ENCODE measurements at places on chromosomes 7 and 10.

GRCh38 chr7:36367561-36368077 lies 22.0 kb upstream of the ANLN start:
- no peak for DNase-seq

GRCh38 chr10:65845916-65846315 lies 1079.9 kb upstream of the LRRTM3 start:
- DNase-seq: no peak

GRCh38 chr10:95500649-95501048 lies 60.5 kb downstream of the SORBS1 start:
- DNase-seq: no peak

GRCh38 chr10:100823194-100823593 lies 77.8 kb downstream of the PAX2 start:
- no peak for DNase-seq

- no peak for DNase-seq
Observed at GRCh38 chr10:71887743-71888142, 36.7 kb upstream of the PSAP start.

- DNase-seq: no peak
Observed at GRCh38 chr10:90856964-90857634, 740 bp downstream of the HTR7 start.

- DNase-seq: no peak
Observed at GRCh38 chr10:101492205-101492604, 95.9 kb downstream of the POLL start.

DNA sequence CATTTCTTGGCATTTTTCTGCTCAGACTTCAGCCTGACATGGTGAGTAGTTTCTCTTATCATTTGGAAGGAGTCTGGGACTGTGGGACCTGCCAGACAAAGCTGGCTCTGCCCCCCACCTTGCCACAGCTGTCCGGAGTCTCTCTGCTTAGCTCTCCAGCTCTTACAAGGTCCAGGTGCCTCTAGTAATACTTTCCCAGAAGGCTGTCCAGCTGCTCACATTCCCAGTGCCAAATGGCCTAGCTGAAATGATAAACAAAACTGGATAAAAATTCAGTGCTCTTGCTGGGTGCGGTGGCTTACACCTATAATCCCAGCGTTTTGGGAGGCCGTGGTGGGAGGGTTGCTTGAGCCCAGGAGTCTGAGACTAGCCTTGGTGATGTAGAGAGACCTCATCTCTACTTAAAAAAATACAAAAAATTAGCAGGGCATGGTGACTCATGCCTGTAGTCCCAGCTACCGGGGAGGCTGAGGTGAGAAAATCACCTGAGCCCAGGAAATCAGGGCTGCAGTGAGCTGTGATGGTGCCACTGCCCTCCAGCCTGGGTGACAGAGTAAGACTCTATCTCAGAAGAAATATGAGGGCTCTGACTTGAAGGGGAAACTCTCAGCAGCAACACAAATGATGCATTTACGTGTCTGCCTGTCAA lies 86.8 kb downstream of the C10orf90 start:
- DNase-seq: no peak

DNA sequence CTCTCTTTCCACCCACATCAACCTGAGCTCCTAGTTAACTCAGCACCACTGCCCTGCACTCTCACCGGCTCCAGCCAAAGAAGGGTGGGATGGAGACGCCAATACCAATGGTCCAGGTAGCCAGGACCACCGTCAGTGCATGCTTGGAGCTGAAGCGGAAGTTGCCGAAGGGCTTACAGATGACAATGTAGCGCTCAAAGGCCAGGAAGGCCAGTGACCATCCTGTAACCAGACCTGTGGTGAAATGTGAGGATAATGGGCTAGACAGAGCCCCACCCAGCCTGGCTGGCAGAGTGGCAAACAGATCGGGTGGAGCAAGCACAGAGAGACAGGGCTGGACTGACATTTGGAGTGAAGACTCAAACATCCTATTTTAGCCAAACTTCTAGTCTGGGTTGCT lies 673 bp downstream of the OPN1SW start:
- DNase-seq: no peak

DNA sequence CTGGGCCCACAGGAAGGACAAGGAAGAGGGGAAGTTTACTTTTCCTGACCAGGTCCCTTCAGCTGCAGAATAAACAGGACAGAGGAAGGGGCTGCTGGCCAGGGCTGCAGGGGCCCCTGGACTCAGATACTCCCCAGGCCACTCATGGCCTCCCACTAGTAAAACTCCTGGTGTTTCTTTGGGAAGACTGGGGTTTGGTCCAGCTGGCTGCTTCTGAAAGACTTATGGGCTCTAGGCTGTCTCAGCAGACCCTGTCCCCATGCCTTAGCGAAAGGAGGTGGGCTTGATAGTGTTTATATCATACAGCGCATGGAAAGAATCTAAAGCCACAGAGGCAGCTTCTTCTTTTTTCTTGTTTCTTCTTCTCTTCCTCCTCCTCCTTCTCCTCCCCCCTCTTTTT lies 56.4 kb downstream of the PALD1 start:
- no peak for DNase-seq

- DNase-seq: no peak
Observed at GRCh38 chr7:104772405-104773345, 241.3 kb upstream of the KMT2E start.

DNA sequence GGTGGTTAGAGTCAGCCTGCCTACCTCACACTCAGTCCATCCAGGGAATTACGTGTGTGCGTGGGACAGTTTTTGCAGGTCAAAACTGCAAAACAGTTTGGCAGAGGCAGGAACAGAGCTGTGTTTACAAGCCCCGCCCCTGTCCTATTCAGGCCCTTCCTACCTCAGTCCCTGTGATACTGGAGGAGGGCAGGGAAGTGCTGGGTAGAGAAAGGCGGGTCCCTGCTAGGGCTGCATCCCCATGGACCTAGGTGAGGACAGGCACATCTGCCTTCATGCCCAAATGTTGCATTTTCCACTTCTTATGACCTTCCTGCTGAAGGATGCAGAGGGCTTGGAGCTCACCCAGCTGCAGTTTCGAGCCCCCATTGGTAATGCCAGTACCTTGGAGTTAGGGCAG lies 25.1 kb downstream of the SBDS start:
- DNase-seq: no peak

DNA sequence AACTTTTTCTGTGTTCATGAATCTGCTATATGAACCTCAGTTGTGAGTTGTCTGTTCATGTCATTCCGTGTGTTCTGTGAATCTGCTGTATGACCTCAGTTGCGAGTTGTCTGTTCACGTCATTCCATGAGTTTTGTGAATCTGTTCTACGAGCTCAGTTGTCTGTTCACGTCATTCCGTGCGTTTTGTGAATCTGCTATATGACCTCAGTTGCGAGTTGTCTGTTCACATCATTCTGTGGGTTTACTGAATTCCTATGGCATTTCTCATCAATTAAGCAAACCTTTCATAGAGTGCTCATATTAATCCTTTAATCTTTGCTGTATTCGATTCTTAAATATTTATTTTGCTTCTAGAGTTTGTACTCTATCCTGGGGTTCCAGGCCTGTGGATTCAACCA lies 150.6 kb downstream of the DIP2C start:
- no peak for DNase-seq

GRCh38 chr7:138352570-138353461 lies 107.2 kb upstream of the TRIM24 start:
- no peak for DNase-seq

DNA sequence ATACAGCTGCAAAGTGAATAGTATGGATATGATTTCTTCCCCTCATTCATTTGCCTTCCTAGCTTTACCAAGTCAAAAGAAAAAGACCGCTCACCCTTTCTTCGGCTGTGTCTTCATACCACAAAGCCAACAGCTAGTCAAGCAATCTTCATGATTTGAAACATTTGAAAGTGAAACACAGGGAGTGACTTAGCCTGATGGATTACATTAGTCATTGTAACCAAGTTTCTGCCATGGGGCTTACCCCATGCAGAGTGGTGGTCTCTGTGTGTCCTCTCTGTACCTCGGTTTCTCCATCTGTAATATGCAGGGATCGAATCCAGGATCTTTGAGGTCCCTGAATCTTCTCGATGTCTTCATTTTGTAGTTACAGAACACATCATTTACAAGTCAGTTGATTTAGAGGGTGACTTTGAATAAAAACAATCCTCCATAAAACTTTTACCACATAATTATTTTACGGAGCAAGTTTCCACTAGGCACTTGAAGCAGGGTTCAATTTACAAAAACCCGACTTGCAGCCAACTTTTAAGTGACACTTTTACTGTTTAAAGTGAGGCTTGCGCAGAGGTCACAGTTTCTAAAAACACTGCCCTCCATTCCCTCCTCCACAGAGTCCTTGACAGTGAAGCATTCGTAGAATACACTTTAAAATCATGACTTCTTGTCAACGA lies 2.2 kb upstream of the LGI1 start:
- DNase-seq: no peak

DNA sequence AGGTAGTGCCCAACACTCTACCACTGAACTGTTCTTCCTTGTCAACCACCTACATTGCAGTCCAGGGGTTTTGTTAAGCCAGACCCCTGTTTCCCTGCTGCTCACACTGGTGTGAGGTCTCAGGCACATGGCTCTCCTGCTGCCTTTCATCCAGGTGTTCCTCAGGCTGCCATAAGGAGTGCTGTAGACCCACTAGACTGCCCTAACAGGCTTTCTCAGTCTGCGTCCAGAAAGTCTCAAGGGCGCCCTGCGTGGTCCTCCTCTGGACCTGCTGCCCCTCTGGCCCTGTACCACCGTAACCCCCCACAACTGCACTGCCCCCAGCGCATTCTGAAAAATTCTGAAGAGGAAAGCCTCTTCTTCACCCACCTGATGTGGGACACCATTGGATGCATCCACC lies 225.7 kb upstream of the ANKRD30A start:
- DNase-seq: no peak

DNA sequence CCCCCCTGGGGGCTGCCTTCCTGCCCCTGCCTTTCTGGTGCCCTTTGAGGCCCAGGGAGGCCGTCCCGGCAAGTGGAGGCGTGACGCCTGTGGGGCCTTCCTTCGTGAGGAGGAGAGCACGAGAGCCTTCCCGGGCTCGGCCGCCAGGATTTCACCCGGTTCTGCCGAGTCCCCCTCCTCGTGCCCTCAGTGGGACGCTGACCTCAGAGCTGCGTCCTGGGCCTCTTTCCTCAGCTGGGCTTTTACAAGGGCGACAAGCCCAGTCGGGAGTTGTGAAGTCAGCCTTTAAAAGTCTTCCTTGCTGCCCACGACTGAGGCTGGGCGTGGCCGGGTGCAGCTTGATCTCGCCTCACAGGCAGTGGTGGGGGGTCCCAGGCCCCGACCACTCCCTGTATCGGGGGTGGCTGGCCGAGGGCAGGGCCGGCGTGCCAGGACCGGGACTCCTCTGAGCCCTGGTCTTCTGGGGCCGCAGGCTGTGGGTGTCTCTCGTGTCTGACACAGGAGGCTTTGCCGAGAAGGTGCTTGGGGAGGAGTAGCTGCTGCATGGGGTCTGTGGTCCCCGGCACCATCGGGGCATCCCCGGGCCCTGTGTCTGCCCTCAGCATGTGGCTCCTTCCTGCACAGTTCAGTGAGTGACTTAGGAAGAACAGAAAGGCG lies 41.8 kb downstream of the FAM20C start:
- DNase-seq: no peak

GRCh38 chr10:61987537-61987936 lies 86.0 kb downstream of the ARID5B start:
- no peak for DNase-seq

DNA sequence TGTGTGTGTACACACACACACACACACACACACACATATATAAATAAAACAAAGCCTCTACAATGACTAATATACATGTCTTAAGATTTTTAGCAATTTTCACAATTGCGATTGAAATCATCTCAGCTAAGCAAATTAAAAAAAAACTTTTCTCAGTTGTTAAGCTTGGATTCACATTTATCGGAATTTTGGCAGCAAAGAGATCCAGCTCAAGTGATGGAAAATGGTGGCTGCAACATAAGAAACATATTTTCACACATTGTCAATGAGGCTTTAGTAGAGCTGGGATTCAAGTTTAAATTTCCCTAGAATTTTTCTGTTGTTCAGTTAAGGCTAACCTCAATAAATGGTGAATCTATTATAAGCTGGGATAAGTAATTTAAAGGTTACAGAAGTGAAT lies 768.6 kb upstream of the SORCS1 start:
- DNase-seq: no peak

GRCh38 chr10:88538048-88538447 lies 45.1 kb downstream of the RNLS start:
- no peak for DNase-seq

- no peak for DNase-seq
Observed at GRCh38 chr7:39017369-39017915, 39.7 kb downstream of the POU6F2 start.

- DNase-seq: no peak
Observed at GRCh38 chr7:29142021-29142727, 4.2 kb downstream of the CPVL start.

- no peak for DNase-seq
Observed at GRCh38 chr7:86653919-86654659, 10.4 kb downstream of the GRM3 start.

GRCh38 chr10:47040041-47040491 lies 128.8 kb downstream of the PTPN20 start:
- no peak for DNase-seq

DNA sequence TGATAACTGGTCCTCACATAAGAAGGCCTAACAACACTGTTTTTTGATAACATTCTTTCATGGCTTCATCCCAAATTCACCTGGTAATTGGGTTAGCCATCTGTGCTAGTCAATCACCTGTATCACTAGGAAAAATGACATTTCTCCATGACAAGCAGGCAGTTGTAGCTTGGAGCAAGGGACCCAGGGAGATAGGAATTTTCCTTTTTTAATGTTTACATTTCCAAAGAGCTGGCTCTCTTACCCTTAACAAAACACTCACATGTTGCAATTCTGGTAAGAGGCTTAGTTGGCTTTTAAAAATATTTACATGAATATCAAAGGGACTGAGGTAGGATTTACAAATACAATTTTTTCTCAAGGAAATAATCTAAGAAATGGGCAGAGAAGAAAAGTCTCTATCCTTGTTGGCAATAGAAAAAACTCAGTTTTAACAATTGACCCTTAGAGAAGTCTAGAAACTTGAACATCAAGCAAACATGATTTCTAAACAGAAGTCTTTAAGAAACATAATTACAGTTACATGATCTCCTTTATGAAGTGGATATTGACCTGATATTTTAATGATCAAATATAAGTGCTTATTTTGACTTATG lies 16.1 kb upstream of the AKR1C1 start:
- no peak for DNase-seq

DNA sequence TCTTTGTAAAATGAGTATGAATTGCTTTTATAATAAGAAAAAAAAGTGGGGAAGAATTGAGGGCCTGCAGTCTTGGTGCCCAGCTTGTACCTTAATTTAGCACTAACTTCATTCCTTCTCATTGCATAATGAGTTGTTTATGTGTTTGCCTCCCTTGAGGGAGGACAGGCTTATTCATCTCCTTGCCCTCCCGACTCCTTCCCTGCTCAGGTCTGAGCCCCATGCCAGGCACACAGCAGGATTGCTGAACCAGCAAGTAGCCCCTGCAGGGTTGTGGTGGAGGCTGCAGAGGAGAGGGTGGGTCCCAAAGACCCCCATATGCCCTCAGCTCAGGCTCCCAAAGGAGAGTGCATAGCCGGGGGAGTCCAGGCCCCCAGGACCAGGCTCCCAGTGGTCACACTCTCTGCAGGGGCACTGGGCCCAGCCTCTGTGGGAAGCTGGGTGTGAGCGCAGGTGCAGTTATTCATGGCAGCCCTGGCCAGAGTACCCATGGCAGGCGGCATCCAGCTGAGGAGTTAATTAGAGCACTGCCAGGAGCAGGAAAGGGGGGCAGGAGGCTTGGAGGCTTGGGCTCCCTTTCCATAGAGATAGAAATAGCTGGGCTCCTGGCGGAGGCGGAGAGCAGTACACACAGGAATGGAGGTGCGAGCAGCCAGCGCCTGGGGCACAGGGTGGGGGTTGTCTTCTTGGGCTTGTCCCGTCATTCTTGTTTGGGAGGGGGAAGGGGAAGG lies 28.2 kb upstream of the GOLGA7B start:
- DNase-seq: no peak

- no peak for DNase-seq
Observed at GRCh38 chr7:85554236-85555178, 367.7 kb upstream of the SEMA3D start.

All from activated B cell treated with CpG ODN at 0.5 μM for 24 hours (primary cell).